ENCODE measurements at places on chromosomes 7 and 10.

GRCh38 chr7:26186364-26187311, 13.9 kb downstream of the HNRNPA2B1 start:
- no peak for DNase-seq

DNA sequence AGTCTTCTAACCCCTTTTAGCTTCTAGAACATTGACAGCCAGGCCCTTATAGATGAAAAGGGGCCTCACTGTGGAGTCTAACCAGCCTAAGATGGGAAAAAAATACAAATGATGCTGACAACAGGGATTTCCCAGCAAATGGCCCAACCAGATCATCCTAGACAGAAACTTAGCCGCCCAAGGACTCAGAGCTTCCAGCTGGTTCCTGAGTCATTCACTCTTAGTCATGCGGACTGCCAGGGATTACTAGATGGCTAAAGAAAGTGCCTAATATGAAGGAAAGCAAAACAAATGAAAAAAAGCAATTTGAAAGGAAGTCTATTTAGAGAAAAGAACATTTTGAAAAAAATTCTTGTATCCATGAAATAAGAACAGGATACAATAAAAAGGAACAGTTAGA, 23.7 kb downstream of the TSPAN14 start:
- no peak for DNase-seq

DNA sequence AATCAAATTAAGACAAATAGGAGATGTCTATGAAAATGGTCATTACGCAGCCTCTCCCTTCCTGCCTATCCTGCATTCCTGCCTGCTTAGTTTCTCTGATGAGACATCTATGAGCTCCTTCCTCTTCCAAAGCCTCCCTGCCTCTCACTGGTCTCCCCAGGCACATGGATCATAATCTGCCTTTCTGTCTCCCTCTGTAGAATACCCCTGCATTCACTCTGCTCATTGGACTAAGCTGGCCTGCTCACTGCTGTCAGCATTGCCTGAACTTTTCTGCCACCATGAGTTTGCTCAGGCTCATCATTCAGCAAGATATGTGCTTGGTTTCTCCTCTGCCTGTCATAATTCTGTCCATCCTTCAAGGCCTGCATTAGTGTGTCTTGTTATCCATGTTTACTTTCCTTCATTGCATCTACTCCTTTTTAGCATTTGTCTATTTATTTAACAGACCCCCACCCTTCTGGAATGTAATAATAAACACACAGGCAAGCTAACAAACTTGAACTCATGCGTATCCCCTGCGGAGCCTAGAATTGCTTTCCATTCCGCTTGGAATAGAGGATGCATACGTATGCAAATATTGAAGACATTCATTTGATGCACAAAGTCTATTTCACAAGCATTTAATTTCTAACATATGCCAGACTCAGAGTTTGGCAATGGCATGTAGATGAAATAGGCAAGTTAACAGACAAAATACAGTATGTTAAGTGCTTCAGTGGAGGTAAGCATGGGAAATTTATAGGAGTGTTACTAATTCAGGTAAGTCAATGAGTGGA, 88.3 kb downstream of the PTPRZ1 start:
- no peak for DNase-seq

- no peak for DNase-seq
Observed at GRCh38 chr7:73809467-73809951, 21.3 kb upstream of the CLDN4 start.

- peak; percentile 67 for DNase-seq
Observed at GRCh38 chr7:108063520-108063933, 60.6 kb upstream of the LAMB1 start.

DNA sequence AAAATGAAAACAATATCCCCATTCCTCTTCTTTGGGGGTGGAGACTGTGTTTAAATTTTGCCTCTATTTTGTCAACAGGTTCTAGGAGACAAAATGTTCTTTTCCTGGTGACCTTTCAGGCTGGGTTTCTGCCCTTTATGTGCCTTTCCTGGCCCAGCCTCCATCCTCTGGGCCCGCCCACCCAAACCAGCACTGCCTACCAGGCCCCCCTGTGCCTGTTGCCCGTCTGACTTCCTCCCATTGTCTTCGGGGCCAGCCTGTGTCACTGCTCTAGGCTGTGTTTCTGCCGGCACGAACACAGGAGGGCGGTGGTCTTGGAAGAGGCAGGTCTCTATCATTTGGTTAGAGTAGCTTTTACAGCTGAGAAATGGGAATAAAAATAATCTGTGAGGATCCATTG, 13.9 kb downstream of the TSPAN14 start:
- DNase-seq: no peak

GRCh38 chr7:100465702-100466311, 1.7 kb upstream of the SPACDR start:
- no peak for DNase-seq

- peak; percentile 0 for DNase-seq
Observed at GRCh38 chr10:86649471-86650150, 4.7 kb upstream of the OPN4 start.

Measured in GM12865 (cell line).